ENCODE measurements at places on chromosomes 16 and 17. TPM values are rescaled to one million over a fixed set of nuclear protein-coding genes. Genes with fewer than 3 reads are reported as not detected.

- H3K4me1 ChIP-seq = no peaks in the 10 kb centered on the region
- no peaks in the 10 kb centered on the region for H3K36me3 ChIP-seq
- H3K27me3 ChIP-seq = no peaks in the 10 kb centered on the region
- H3K27ac ChIP-seq = peak overlapping the region; percentile 77
- H3K4me3 ChIP-seq = no peak overlapping the region
- DNase-seq = no peak
Measured at GRCh38 chr16:81650982-81651562, 128.0 kb upstream of the PLCG2 start.

KRTAP4-11 gene
- not detected for total RNA-seq

DNA sequence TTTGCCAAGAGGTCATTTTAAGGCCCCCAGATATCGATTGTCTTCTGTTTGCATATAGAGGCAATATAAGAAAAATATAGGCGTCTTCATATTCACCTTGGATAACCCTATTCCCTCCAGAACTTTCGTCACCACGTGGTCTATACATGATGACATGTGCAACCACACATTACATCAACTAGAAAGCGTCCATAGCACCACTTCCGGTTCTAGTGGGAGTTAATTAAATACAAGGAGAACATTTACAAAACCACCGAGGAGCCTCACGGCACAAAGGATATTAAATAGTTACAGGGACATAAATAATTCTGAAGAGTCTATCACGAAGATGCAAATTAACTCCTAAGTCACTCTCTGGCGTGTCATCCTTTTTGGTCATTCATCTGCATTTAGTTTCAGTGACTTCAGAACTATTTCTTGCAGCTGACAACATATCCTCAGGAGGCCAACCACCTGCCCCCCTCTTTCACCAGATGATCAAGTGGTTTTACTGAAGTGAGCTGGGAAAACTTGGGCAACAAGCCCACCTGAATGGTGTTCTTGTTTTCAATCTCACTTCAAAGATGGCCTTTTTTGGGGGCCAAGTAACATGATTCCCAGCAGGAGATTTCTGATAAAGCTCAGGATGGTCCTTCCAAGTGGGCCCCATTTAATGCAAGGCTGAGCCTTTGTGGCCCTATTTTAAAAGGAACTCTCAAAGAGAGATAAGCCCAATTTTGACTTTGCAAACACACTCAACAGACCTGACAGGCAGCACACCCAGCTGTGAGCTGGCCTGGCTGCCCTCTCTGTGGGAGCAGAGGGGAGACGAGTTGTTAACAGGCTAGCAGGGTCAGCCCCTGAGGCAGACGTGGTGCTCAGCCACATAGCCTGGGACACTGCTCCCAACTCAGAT, 15.3 kb downstream of the CMTM3 start:
- H3K4me3 ChIP-seq = no peak overlapping the region
- peak; percentile 53 for DNase-seq
- H3K27me3 ChIP-seq = no peaks in the 10 kb centered on the region
- H3K36me3 ChIP-seq = peaks cover 23% of the 10 kb centered on the region
- no peaks in the 10 kb centered on the region for H3K4me1 ChIP-seq

- H3K4me1 ChIP-seq = no peaks in the 10 kb centered on the region
- peak overlapping the region; percentile 3 for H3K27ac ChIP-seq
- H3K36me3 ChIP-seq = no peaks in the 10 kb centered on the region
- DNase-seq = no peak
- no peak overlapping the region for H3K4me3 ChIP-seq
Measured at GRCh38 chr17:65819810-65820209, 258.4 kb upstream of the AXIN2 start.

CD300A gene
- 109 TPM for total RNA-seq

GRCh38 chr16:83901101-83901500, 2.2 kb downstream of the MLYCD start:
- no peak for DNase-seq
- H3K36me3 ChIP-seq = no peaks in the 10 kb centered on the region
- H3K4me3 ChIP-seq = no peak overlapping the region
- peaks cover 42% of the 10 kb centered on the region for H3K4me1 ChIP-seq
- no peak overlapping the region for H3K27ac ChIP-seq
- no peaks in the 10 kb centered on the region for H3K27me3 ChIP-seq

DNA sequence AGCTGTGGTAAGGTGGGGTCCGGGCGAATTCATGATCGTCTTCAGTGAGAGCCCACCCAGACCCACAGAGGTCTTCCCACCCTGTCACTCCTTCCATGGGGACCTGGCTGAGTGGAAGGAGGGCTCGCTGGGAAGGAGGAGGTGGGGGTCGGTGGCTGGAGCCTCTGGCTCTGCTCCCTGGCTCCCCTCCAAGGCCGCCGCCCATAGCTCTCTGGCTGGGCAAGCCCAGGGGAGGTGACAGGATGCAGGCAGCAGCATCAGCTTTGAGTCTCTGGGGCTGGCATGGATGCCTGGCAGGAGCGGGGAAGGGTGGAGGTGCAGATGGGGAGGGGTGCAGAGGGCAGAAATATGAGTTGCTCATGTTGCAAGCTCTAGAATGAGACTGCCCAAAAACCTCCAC, 147.0 kb downstream of the ENGASE start:
- no peak for DNase-seq
- H3K4me1 ChIP-seq = peaks cover 15% of the 10 kb centered on the region
- H3K27ac ChIP-seq = no peak overlapping the region
- peaks cover 91% of the 10 kb centered on the region for H3K27me3 ChIP-seq
- H3K4me3 ChIP-seq = no peak overlapping the region

DNA sequence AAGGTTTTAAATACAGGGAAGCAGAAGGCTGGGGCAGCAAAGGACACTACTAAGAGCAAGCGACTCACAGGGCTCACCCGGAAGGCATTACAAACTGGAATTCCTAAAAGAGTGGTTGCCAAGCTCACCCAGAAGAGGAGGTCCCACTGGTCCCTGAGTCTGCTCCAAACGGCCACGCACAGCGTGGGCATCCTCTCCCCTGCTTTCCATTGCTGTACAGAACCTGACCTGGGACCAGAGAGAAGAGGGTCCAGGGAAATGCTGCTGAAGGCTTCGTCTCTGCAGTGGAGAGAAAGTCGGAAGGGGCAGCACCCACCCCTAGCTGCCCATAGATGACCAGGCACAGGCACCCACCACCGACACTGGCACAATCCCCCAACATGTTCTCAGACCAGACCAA, 67.2 kb downstream of the ADCY9 start:
- H3K4me3 ChIP-seq = no peak overlapping the region
- H3K27me3 ChIP-seq = no peaks in the 10 kb centered on the region
- H3K4me1 ChIP-seq = peaks cover 12% of the 10 kb centered on the region
- H3K36me3 ChIP-seq = no peaks in the 10 kb centered on the region

GRCh38 chr17:2101448-2102257, 46.8 kb downstream of the HIC1 start:
- H3K27ac ChIP-seq = no peak overlapping the region
- no peaks in the 10 kb centered on the region for H3K36me3 ChIP-seq
- H3K27me3 ChIP-seq = no peaks in the 10 kb centered on the region
- no peak for DNase-seq
- H3K4me3 ChIP-seq = no peak overlapping the region

DNA sequence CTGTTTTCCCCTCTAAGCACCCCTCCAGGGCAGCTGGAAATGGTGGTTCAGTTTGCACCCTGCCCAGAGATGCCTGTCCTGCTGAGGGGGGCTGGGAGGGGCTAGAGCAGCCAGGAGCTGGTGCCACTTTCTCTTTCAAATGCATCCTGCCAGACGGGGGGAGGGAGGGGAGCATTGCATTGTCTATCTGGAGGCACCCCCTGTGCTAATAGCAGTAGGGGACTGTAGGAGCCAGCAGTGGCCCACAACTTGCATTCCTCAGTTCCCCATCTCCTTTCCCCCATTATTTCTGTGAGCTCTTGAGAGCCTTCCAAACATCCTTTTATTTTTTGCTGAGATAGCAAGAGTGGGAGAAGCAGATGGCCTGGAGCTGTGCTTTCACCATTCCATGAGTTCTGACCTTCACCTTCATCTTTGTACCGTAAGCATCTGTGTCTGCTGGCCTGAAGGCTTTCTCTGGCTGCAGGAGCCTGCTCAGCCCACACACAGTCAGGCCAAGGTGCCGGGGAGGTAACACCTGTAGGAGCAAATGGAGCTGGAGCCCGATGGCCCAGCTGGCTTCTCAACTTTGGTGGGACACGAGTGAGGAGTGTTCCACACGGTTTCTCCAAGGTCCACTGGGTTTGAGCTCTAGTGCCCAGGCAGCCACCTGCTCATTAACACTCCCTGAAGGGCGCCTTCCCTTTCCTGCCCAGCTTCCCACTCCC, 5.2 kb downstream of the WFDC1 start:
- DNase-seq = no peak
- H3K27ac ChIP-seq = no peak overlapping the region
- no peak overlapping the region for H3K4me3 ChIP-seq
- H3K4me1 ChIP-seq = peaks cover 7% of the 10 kb centered on the region
- H3K36me3 ChIP-seq = no peaks in the 10 kb centered on the region

SULT1A2 gene
- total RNA-seq = 5.6 TPM

GRCh38 chr16:88378401-88378800, 4.4 kb upstream of the ZNF469 start:
- H3K27ac ChIP-seq = no peak overlapping the region
- peaks cover 10% of the 10 kb centered on the region for H3K27me3 ChIP-seq
- no peak overlapping the region for H3K4me3 ChIP-seq

GRCh38 chr17:71202449-71202848, 918.4 kb upstream of the SOX9 start:
- no peaks in the 10 kb centered on the region for H3K36me3 ChIP-seq
- no peak overlapping the region for H3K4me3 ChIP-seq
- H3K27me3 ChIP-seq = no peaks in the 10 kb centered on the region
- H3K27ac ChIP-seq = no peak overlapping the region

DNA sequence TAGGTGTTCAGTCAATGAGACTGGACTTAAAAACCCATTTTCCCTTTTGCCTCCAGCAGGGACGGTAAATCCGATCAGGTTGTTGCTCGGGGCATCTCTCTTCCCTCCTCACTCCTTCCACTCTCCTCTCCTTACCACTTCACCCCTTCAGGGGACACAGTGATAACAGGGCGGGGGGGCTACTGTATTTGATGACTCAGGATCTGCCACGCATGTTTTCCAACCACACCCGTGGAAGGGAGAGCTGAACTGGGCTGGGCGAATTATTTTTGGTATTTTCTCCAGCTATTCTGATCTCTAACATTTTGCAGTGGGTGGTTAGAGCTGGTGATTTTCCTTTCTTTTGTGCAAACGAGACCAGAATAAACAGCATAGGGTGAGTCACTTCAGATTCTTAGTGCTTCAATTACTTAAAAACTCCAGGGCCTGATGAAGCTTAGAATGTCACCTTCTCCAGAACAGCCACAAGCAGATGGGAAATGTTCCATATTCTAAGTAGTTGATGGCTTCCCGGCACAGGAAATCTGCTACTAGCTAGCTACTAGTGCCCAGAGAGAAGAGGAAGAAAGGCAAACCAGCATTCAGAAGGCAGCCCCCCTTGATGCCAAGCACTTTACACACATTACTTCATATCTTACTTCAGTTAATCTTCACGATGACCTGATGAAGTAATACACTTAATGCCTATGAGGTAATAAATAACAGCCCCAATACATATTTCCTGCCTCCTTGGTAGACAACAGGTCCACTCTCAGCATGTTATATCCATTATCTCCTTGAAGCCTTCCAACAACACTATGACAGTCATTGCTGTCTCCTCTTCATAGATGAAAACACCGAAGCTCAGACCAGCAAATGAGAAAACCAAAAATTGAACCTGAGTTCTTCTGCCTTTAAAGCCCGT, 74.1 kb downstream of the ASIC2 start:
- H3K27ac ChIP-seq = no peak overlapping the region
- H3K36me3 ChIP-seq = no peaks in the 10 kb centered on the region
- no peak for DNase-seq
- H3K4me1 ChIP-seq = no peaks in the 10 kb centered on the region

GRCh38 chr17:29747660-29748059, 124.9 kb upstream of the CORO6 start:
- H3K36me3 ChIP-seq = peaks cover 50% of the 10 kb centered on the region
- H3K4me3 ChIP-seq = no peak overlapping the region
- H3K27ac ChIP-seq = no peak overlapping the region
- peaks cover 100% of the 10 kb centered on the region for H3K4me1 ChIP-seq
- DNase-seq = no peak

TEX14 gene
- total RNA-seq = 0.59 TPM

TADA2A gene
- 30.7 TPM for total RNA-seq

ZMYND15 gene
- total RNA-seq = 9.9 TPM

DNA sequence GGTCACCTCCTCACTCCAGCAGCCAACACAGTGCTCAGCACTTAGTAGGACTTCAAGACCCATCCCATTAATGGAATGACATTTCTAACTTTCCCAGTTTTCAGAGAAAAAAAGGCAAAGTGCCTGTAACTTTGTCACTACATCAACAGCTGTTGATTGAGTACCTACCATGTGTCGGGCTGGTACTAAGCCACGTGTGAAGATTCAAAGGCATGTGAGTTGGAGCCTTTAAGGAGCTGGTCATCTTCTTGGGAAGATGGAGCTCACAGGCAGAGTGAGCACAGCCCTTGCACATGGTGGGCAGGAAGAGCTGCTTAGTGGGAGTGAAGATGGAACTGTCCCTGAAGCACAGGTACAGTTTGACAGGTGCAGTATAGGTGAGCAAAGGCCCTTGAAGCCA, 88.6 kb downstream of the GNAO1 start:
- no peak overlapping the region for H3K4me3 ChIP-seq
- H3K27me3 ChIP-seq = no peaks in the 10 kb centered on the region
- H3K36me3 ChIP-seq = no peaks in the 10 kb centered on the region
- no peak for DNase-seq

DNA sequence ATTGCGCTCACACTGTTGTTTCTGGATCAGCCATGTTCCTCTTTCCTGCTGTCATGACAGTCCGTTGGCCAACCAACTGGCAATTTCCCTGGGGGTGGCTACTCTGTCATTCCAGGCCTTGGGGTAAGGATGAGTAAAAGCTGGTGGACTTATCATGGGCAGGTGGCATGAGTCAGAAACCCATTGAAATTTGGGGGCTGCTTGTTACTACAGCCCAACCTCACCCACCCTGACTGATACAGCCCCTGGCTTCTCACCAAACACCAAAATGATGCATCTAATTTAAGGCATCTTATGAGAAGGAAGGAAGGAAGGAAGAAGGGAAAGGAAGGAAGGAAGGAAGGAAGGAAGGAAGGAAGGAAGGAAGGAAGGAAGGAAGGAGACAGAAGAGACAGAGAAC, 53.9 kb upstream of the CRHR1 start:
- no peak overlapping the region for H3K4me3 ChIP-seq
- DNase-seq = no peak
- no peaks in the 10 kb centered on the region for H3K36me3 ChIP-seq
- peaks cover 30% of the 10 kb centered on the region for H3K27me3 ChIP-seq
- no peaks in the 10 kb centered on the region for H3K4me1 ChIP-seq
- no peak overlapping the region for H3K27ac ChIP-seq
